Activated CD4-positive, alpha-beta T cell treated with anti-CD3 and anti-CD28 coated beads, Interleukin-2, Interleukin-4, amounts not matched to agents 100 ng/mL and 50 ng/mL, durations not matched to agents 16 hours and 8 hours (primary cell): ENCODE measurements at places on chromosomes 12 and 14.

- DNase-seq, result no peak
These were observed 598.4 kb downstream of the RPL10L start for GRCh38 chr14:46053221-46053620.

DNA sequence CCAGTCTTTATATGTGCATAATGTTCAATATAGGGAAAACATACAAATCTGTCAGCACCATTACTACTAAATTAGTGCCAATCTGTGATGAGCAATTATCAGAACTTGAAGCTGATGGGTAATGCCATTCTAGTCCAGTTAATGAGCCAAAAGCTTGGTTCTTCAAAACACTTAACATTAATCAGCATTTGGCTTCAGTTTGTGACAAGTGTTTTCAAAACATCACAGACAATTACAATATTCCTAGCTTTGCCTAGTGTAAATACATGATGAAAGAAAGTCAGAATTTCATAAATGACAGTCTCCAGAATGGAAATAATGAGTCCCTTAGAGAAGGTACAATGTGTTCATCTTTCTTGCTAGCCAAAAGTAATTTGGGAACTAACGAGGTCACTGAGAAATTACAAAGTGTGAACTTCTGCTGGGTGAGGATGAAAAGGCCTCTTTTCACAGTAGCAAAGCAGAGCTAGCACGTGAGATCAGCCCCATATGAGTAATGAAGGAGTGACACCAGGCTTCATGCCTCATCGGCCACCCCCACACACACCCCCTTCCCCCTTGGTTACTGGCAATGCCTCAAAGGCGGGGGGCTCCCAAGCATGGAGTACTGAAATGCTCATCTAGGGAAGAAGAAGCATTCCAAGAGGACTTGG, 180.6 kb upstream of the EEA1 start:
- peak; percentile 6 for DNase-seq

DNA sequence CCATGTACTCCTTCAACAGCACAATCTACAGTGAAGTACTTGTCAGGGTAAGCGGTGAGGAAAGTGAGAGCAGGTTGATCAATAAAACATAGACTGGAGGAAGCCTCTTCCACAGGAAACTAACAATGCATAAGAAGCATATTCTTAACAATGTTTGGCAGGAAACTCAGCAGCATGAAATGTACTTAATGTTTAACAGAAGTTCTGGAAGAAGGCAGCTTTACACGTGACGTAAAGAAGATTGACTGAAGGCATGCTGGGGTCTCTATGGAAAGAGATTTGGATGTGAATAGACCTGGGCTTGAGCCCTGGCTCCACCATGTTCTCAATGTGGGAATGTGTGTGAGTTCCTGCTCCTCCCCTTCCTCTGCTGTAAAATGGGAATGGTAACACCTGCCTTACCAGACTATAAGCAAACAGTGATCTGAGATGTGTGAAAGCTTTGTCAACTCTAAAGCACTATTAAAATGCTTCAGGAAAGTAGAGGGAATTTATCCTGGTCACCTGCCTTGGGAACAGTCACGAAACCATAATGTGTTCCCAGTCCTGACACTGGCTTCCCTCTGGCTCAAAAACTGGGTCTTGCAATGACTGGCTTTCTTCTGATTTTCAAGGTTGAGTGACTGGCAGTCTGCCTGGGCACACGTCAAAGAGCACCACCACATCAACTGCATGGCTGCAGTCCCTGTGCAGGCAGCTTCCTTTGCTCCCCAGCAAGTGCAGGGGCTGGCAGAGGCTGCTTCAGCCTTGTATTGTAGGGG, 384.6 kb downstream of the APAF1 start:
- DNase-seq, result no peak

- no peak for DNase-seq
These were observed 132.3 kb downstream of the TMEM30B start for GRCh38 chr14:61148742-61149350.

DNA sequence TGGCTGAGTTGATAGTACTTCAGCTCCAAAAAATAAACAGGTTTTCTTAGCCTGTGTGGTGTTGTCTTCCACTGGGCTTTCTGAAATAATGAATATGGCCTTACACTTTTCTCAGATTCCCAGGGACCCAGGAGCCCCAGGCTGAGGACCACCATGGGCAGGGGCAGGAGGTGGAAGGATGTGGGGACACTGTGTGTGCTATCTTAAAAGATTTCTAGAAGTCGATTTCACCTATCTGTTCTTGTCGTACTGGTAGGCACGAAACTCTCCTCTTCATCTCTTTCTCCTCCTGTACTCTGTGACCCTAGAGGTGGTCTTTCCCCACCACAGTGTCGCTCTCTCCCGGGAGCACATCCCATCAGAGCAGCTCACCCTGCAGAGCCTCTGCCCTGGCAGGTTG, 107.7 kb upstream of the FKBP4 start:
- DNase-seq, result no peak

- no peak for DNase-seq
These were observed 26.9 kb downstream of the PLEKHG3 start for GRCh38 chr14:64731141-64731581.

- no peak for DNase-seq
These were observed 97.9 kb upstream of the FAR2 start for GRCh38 chr12:29051221-29051620.

GRCh38 chr14:31078766-31079165, 52.6 kb upstream of the STRN3 start:
- no peak for DNase-seq

- DNase-seq, result peak; percentile 56
These were observed 9.8 kb downstream of the CPNE6 start for GRCh38 chr14:24080888-24081738.

DNA sequence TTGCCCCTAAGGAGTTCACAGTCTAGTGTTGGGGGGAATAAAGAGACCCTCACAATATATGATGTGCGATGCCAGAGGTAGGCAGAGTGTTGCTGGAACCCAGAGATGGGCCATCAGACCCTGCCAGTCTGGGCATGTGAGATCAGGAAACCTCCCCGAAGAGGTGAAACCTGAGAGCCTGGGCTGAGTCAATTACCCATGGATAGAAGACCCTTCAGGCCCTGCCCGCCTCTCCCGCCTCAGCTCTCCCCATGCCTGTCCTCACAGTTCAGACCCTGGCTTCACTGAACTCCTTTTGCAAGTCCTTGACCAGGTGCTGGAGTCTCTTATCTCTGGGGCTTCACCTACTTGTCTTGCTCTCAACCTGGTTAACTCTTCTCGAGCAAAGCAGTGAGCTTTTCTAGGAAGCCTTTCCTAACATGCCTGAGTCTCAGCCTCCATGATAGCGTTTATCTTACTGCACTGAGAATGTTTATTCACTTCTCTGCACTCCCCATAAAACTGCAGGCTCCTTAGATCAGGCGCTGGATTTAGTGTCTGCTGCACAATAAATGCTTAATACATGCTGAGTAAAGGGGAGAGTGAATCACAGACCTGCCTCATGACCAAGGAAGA, 19.6 kb downstream of the ALDH1L2 start:
- no peak for DNase-seq

- peak; percentile 18 for DNase-seq
These were observed 2.7 kb downstream of the SDR9C7 start for GRCh38 chr12:56931474-56931978.

GRCh38 chr14:91901449-91902226, 34.3 kb upstream of the TC2N start:
- no peak for DNase-seq

DNA sequence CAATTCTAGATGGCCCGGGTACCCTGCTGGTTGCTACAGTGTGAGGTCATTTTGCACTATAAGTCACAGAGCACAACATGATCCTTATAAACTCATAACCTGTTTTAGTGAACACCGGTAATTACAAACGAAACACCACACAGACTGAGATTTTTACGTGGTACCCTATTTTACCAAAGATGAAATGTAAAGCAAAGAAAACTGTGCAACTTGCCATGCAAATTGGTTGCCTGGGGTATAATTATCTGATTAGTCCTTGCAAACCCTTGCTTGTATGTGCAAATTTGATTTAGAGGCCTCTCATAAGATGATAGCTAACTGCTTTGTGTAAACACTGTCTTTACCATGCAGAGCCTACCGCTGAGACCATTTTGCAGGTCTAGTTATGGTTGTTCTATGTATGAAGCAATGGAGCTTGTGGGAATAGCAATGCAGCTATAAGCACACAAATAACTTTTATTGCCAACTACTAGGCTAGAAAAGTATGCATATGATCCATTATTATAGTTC, 372.1 kb upstream of the FAR2 start:
- no peak for DNase-seq

GRCh38 chr12:4771172-4771959, 51.2 kb downstream of the GALNT8 start:
- no peak for DNase-seq

DNA sequence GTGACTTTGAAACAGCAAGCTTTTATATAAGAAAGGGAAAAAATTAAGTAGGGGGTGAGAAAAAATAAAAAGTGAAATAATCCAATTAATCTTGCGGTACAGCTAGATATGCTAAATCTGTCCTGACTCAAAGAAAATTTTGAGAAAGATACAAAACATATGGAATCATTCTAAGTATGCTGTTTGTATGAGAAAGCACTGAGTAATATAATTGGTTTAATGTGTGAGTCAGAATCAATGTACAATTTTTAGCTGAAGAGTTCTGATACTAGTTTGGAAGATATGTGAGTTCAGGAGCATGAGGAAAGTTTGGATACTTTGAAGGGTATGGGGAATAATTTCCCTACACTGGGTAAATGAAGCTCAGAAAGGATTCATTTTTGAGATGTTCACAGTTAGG, 190.9 kb upstream of the RASSF8 start:
- no peak for DNase-seq

- DNase-seq, result no peak
These were observed 1.9 kb upstream of the RAB35 start for GRCh38 chr12:120118321-120119061.

DNA sequence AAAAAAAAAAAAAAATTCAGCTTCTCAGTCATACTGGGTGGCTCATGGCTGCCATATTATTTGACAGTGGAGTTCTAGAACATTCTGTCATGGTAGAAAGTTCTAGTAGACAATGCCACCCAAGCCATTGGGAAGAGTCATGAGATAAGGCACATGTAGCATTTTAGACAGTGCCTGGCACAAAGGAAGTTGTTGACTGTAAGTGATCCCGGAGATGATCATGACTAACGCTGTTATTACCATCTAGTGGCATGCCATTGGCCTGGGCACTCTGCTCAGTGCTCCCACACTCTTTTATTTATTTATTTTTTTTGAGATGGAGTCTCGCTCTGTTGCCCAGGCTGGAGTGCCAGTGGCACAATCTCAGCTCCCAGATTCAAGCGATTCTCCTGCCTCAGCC, 80.4 kb downstream of the FOXN4 start:
- no peak for DNase-seq

DNA sequence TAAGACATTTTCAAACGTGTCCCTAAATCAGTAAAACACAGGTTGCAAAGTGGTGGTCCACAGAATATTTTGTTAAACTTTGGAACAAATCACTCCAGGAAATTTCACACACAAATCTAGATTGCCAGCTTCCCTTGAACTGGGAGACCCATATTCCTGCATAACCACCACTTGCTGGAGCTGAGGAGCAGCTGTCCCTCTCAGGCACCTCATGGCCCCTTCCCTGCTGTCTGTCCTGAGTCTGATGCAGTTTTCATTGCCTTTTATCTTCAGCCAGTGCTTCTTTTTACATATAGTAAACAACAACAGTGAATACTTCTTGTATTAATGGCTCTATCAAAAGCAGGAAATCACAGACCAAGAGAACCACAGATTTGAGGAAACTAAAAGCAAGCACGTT, 289.3 kb downstream of the MED13L start:
- no peak for DNase-seq

DNA sequence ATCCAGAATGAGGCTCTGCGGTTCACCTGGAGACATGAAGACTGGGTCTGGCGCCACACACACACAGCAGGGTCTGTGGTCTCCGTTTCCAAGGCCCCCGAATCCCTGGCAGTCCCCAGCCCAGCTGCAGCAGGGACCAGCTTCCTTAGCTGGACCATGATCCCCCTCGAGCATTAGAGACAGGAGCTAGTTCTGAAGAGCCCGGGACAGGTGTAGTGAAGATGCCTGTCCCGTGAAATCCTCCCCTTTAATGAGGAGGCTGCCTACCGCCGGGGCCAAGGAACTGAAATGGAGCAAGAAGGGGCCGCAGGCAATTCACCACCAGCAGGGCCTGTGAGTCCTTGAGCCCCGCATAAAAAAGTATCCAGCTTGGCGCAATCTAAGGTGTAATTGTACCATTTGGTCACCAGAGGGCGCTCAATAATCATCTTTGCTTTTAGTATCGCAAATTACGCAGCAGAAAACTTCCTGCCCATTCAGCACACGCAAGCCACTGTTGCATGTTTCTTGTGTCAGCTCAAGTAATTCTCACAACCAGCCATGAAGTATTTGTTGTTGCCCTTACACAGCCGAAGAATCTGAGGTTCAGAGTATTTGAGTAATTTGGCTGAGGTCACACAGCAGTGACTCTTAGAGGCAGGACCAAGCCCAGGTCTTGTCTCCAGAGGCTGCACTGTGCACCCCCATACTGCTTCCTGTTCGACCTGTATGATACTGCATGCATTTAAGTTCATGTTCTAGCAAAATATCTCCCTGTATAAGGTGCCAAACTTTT, 54.3 kb upstream of the PPP2R5C start:
- DNase-seq, result peak; percentile 85

GRCh38 chr14:95255013-95255412, 64.7 kb downstream of the CLMN start:
- DNase-seq, result no peak

DNA sequence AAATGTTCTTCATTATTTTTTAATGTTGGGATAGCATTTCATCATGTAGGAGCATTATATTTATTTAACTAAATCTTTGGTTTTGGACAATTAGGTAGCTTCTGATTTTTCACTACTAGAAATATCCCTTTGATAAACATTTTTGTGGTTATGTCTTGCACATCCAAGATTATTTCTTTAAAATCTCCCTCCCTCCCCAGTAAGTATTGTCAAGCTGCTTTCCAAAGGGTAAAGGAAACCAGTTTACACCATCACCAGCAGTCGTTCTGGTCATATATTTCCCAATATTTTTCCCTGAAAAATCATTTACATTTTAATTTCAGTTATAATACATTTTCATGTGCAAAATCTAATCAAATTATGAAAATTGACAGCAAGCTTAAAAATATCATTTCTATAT, 11.1 kb downstream of the CD69 start:
- DNase-seq, result no peak

- no peak for DNase-seq
These were observed 159.9 kb downstream of the PDE3A start for GRCh38 chr12:20528208-20528607.

- DNase-seq, result no peak
These were observed 63.7 kb upstream of the DNM1L start for GRCh38 chr12:32615441-32615840.

DNA sequence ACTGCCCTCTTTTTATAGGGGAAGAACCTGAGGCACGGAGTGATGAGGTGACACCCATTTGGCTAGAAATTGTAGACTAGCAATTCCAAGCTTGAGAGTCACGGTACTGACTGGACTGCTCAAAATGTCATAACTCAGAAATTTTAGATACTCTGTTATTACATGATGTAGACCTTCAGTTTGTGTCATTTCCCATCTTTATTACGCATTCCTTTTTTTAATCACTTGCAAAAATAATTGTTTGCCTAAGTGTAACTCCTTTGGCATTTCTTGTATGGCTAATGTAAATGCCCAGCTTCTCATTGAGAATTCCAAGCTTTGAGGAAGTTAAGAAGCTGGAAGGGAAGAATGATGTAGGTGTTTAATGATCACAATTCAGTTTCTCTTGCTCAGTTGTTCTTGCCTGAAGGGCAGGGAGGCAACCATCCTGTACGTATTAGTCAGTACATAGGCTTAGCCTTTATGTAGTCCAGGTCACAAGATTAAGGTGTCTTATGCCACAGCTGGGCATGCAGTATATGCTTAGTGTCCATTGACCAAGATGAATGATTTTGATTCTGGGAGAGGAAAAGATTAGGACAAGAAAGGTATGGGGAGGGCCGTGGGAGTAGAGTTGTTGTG, 68.2 kb upstream of the EVL start:
- no peak for DNase-seq
